CD8-positive, alpha-beta memory T cell (primary cell): ENCODE measurements at places on chromosomes 6 and 20.

DNA sequence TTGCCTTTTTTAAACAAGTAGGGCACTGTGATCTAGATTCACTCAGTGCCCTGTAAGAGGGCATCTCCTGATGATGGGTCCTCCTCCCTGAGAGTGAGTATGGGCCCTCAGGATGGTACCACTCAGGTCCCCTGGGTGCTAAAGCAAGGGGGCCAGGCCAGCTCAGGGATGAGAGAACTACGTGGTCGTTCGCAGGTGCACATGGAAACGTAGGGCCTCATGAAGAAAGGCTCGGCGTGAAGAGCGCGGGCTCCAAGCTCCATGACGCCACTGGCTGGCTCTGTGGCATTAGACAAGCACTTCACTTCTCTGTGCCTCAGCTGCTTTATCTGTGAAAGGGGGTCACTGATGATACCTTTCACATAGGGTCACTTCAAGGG lies 50.7 kb downstream of the SYNJ2 start:
- H3K4me3 ChIP-seq = no peak overlapping the region
- H3K4me1 ChIP-seq = peaks cover 25% of the 10 kb centered on the region
- H3K27me3 ChIP-seq = no peaks in the 10 kb centered on the region

DNA sequence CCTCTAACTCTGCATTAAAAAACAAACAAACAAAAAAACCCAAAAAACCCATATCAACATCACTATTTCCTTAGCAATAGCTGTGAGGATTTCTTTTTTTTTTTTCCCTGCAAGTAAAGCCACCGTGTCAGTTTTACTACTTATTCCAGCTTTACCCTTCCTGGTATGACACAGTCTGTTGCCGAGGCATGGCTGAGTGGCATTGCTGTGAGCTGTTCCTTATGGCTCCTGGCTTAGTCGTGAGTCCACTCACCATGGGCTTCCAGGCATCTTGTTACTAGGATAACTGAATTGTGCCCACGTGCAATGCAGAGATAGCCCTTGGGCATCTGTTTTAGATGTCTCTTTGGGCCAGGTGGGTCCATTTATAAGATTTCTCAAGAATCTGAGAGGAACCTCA lies 84.8 kb downstream of the LRRC1 start:
- no peak for DNase-seq
- H3K27ac ChIP-seq = no peak overlapping the region
- no peaks in the 10 kb centered on the region for H3K36me3 ChIP-seq

DNA sequence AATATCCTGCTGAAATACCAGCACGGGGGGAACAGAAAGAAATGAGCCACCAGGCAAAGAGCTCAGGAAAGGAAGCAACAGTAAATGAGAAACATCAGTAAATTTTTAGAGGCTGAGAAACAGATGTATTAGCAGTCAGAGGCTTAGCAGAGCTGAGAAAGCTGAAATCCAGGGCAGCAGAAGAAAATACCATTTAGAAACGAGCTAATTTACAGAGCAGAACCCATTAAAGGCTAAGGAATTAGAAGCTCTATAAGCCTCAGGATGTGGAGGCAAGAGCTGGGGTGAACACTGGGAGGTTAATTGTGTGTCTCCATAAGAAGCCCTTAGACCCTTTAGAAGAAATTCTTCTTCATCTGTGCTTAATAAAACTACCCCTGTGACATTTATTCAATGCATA lies 178.6 kb upstream of the RGS17 start:
- H3K27ac ChIP-seq = no peak overlapping the region
- no peaks in the 10 kb centered on the region for H3K27me3 ChIP-seq
- H3K4me1 ChIP-seq = no peaks in the 10 kb centered on the region
- H3K4me3 ChIP-seq = no peak overlapping the region

- no peaks in the 10 kb centered on the region for H3K36me3 ChIP-seq
- H3K4me1 ChIP-seq = no peaks in the 10 kb centered on the region
- H3K27ac ChIP-seq = no peak overlapping the region
- H3K27me3 ChIP-seq = no peaks in the 10 kb centered on the region
- H3K4me3 ChIP-seq = no peak overlapping the region
- DNase-seq = no peak
These were observed 362.0 kb downstream of the CENPW start for GRCh38 chr6:126701676-126702560.

DNA sequence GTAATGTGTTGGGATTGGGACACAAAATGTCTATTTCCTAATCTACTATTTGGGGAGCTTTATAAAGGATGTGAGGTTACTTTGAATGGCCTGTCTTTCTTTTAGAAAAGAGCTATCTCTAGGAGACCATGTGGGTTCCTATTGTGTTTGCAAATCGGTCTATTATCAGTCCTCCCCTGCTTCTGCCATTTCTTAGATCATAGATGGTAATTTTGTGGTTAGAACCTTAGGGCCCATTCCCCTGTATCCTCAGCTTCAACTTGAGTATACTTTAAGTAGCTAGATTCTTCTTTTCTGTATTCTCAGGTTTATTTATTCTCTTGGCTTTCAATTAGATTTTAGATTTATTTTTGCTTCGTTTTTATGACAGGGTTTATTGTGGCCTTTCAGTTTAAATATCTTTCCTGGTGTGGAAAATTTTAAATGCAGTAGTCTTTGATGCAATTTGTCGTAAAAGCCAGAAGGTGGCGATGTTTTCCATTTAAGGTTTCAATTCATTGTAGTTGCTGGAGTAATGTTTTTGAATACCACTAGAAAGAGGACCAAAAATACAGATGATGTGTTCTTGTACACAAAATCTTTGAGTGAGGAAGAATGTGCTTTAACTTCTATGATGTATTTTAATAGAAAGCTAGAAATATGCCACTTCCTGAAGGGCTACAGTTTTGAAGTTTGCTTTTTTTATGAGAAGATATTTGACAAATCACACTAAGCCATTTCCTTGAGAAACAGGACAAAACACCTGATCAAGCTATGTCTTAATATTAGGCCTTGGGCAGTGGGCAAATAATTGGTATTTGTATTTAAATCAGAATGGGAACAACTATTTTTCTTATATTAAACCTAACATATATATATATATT lies 20.3 kb downstream of the TBPL1 start:
- H3K4me3 ChIP-seq = no peak overlapping the region
- peak; percentile 39 for DNase-seq
- H3K27ac ChIP-seq = no peak overlapping the region
- H3K27me3 ChIP-seq = no peaks in the 10 kb centered on the region

- H3K4me1 ChIP-seq = peaks cover 14% of the 10 kb centered on the region
- H3K4me3 ChIP-seq = no peak overlapping the region
- no peak overlapping the region for H3K27ac ChIP-seq
- no peak for DNase-seq
- H3K36me3 ChIP-seq = no peaks in the 10 kb centered on the region
These were observed 58.0 kb downstream of the FOXO3 start for GRCh38 chr6:108618623-108619152.

DNA sequence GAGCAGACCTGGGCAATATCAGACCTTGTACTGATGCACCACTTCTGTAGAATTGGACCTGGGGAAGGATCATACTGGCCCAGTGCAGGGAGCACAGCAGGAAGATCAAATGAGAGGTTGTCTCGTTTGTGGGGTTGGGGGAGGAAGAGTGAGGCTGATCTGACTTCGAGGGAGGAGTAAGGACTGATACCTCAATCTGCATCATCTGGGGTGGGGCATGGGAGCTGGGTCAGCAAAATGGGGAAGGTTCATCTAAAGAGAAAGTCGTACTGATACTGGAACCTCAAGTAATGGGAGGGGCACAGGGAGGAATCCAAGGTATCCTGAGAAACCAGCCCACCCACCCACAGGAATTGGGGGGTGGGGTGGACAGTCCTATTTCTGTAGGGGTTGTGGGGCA lies 3.7 kb downstream of the RNF39 start:
- no peak overlapping the region for H3K4me3 ChIP-seq
- H3K36me3 ChIP-seq = peaks cover 14% of the 10 kb centered on the region
- H3K27ac ChIP-seq = no peak overlapping the region
- H3K4me1 ChIP-seq = peaks cover 39% of the 10 kb centered on the region
- peaks cover 6% of the 10 kb centered on the region for H3K27me3 ChIP-seq

DNA sequence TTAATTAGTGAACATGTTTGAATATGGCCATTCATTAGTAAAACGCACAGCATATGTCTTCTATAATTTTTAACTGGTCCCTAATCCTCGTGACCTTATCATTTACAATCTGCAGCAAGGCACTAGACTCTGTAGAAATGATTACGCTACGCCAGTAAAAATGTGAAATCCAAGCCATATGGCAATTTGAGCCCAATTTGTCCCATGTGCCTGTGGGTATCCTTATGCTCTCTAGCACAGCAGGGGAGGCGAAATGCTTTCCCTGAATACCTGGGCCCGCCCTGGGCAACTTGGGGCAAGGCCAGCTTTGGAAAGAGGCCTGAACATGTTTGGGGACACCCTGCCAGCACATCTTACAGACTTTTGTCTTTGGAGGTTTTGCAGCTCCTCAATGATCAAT lies 122.7 kb upstream of the AGPAT4 start:
- H3K4me3 ChIP-seq = no peak overlapping the region
- no peaks in the 10 kb centered on the region for H3K27me3 ChIP-seq
- H3K27ac ChIP-seq = no peak overlapping the region
- no peak for DNase-seq
- H3K36me3 ChIP-seq = no peaks in the 10 kb centered on the region
- peaks cover 7% of the 10 kb centered on the region for H3K4me1 ChIP-seq

- H3K27ac ChIP-seq = peak overlapping the region; percentile 70
- H3K4me1 ChIP-seq = peaks cover 14% of the 10 kb centered on the region
- H3K27me3 ChIP-seq = no peaks in the 10 kb centered on the region
- H3K4me3 ChIP-seq = peak overlapping the region; percentile 77
- no peaks in the 10 kb centered on the region for H3K36me3 ChIP-seq
- peak; percentile 42 for DNase-seq
These were observed 452 bp downstream of the TRAF3IP2 start for GRCh38 chr6:111605100-111605751.

GRCh38 chr6:2857185-2857579 lies 15.5 kb upstream of the SERPINB1 start:
- H3K4me1 ChIP-seq = peaks cover 83% of the 10 kb centered on the region
- H3K36me3 ChIP-seq = no peaks in the 10 kb centered on the region
- H3K27me3 ChIP-seq = no peaks in the 10 kb centered on the region
- DNase-seq = no peak

DNA sequence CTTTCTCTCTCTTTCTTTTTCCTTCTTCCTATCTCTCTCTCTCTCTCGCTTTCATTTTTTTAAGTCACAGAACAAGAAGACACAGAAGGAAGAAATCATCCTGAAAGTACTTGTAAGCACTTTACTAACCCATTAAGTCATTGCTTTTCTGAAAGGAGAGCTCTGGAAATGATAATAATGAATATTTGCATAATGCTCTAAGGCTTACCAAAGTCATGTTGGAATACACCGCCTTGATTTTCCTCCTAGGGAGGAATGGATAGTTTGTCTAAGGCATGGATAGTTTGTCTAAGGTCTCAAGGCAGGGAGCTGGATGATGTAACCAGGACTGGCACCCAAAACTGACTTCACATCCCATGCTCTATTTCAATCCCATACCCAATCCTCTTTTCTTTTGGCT lies 12.9 kb upstream of the CTCFL start:
- no peaks in the 10 kb centered on the region for H3K4me1 ChIP-seq
- H3K27ac ChIP-seq = no peak overlapping the region
- no peak overlapping the region for H3K4me3 ChIP-seq
- no peaks in the 10 kb centered on the region for H3K36me3 ChIP-seq
- DNase-seq = no peak
- no peaks in the 10 kb centered on the region for H3K27me3 ChIP-seq

- DNase-seq = no peak
- H3K4me1 ChIP-seq = no peaks in the 10 kb centered on the region
- no peak overlapping the region for H3K4me3 ChIP-seq
These were observed 89.7 kb downstream of the MDGA1 start for GRCh38 chr6:37607944-37608343.

DNA sequence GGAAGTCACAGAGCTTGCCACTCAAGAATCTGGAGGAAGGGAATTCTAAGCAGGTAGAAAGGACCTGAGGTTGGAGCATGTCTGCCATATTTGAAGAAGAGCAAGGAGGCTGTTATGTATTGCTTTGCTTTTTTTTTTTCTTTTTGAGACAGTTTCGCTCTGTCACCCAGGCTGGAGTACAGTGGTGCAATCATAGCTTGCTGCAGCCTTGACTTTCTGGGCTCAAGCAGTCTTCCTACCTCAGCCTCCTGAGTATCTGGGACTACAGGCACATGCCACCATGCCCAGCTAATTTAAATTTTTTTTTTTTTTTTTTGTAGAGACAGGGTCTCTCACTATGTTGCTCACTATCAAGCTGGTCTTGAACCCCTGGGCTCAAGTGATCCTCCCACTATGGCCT lies 40.8 kb downstream of the ORC3 start:
- H3K4me1 ChIP-seq = no peaks in the 10 kb centered on the region
- H3K27me3 ChIP-seq = no peaks in the 10 kb centered on the region
- no peak for DNase-seq

- H3K36me3 ChIP-seq = peaks cover 38% of the 10 kb centered on the region
- no peak overlapping the region for H3K27ac ChIP-seq
- DNase-seq = no peak
These were observed 6.6 kb upstream of the ACAT2 start for GRCh38 chr6:159754959-159755914.

DNA sequence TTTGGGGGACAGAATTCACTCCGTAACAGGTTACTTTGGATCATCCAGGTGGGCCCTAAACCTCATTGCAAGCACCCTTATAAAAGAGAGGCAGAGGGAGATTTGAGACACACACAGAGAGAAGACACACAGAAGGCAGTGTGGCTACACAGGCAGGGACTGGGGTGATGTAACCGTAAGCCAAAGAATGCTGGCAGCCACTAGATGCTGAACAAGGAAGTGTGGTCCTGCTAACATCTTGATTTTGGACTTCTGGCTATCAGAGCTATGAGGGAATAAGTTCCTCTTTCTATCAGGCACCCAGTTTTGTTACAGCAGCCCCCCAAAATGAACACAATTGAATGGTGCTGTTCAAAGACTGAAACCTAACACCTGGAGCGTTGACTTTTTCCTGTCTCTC lies 191.3 kb upstream of the MYLIP start:
- H3K4me3 ChIP-seq = no peak overlapping the region
- DNase-seq = no peak
- H3K27me3 ChIP-seq = peaks cover under 1% of the 10 kb centered on the region

GRCh38 chr20:44355498-44356352 lies at the start of gene HNF4A:
Gene HNF4A, plus strand, starts transcription at chr20:44355699. Its CDS starts 106 bp downstream, at chr20:44355805.
- no peak for DNase-seq
- no peak within 1 kb of the TSS for H3K27ac ChIP-seq
- H3K36me3 ChIP-seq = no peaks in the 10 kb centered on the region
- H3K27me3 ChIP-seq = no peaks in the 10 kb centered on the region
- H3K4me3 ChIP-seq = no peak within 1 kb of the TSS
- no peaks in the 10 kb centered on the region for H3K4me1 ChIP-seq
